ENCODE measurements at places on chromosomes 6 and 20. TPM values are rescaled to one million over a fixed set of nuclear protein-coding genes. Genes with fewer than 3 reads are reported as not detected.

- H3K27ac ChIP-seq, result peak within 1 kb of the TSS; percentile 99
- no peaks in the 10 kb centered on the region for H3K27me3 ChIP-seq
- H3K36me3 ChIP-seq, result no peaks in the 10 kb centered on the region
- H3K4me3 ChIP-seq, result peak within 1 kb of the TSS; percentile 62
- no peak for DNase-seq
Measured at GRCh38 chr6:24719125-24719971, at the start of gene C6orf62. Gene C6orf62 (minus strand): TSS chr6:24719154. CDS start chr6:24718668, 486 bp downstream.

DNA sequence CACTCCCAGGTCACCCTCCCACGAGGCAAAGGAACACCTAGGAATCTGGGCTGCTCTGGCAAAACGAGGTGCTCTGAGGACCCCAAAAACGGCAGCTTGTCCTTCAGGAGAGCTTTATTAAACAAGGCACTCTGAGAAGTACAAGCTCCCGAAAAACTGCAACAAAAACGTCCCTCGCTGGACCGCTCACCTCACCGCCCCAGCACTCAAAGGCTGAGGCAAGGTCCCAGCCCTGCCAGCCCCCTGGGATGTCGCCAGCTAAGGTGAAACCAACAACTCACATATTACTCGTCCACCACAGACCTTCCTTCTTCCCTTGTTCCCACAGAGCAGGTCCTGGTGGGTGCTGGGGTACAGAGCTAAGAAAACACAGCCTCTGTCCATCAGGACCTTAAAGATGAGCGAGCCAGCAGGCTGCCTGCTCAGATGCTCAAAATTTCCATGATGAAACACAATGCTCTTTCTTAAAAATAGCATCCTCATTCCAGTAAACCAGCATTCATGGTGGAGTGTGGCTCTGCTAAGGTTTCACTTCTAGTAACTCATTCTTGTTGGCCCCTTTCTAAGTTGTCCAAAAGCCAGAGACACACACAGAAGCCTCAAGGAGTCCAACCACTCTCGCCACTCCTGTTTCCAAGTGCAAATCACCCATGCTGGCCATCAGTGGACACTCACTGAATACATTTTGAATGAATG is 35.9 kb downstream of the ATP9A start:
- H3K4me3 ChIP-seq, result peak overlapping the region; percentile 7
- H3K27ac ChIP-seq, result peak overlapping the region; percentile 66
- H3K4me1 ChIP-seq, result no peaks in the 10 kb centered on the region
- H3K27me3 ChIP-seq, result no peaks in the 10 kb centered on the region

DNA sequence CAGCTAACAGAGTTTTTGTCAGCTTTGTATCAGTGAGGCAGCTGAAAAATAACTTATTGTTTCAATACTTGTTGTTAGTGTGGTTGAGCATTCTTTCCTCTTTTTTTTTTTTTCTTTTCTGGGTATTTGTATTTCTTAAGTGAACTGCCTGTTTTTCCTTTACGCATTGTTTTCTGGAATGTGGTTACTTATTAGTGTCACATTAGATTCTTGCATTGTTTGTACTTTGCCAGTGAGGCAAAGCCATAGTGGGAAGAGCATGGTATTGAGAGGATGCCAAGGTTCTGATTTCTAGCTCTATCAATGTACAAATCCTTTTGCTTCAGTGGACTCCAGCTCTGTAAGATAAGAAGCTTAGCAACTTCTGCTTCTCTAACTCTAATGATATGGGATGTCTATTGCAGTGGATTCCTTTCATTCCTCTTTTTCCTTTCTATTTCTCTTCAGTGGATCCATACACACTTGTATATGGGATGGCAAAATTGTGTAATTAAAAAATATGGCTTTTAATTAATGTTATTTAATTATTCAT is 3.9 kb downstream of the CDKAL1 start:
- no peak overlapping the region for H3K4me3 ChIP-seq
- no peaks in the 10 kb centered on the region for H3K27me3 ChIP-seq
- no peaks in the 10 kb centered on the region for H3K36me3 ChIP-seq

DNA sequence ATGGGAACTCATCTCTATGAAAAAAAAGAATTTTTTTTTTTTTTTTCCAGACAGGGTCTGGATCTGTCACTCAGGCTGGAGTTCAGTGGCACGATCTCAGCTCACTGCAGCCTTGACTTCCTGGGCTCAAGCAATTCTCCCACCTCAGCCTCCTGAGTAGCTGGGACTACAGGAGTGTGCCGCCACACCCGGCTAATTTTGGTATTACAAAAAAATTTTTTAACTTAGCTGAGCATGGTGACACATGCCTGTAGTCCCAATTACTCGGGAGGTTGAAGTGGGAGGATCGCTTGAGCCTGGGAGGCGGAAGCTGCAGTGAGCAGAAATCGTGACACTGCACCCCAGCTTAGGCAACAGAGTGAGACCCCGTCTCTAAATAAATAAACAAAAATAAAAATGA is 7.5 kb downstream of the DEF6 start:
- H3K36me3 ChIP-seq, result no peaks in the 10 kb centered on the region
- H3K27ac ChIP-seq, result no peak overlapping the region
- DNase-seq, result no peak
- no peaks in the 10 kb centered on the region for H3K4me1 ChIP-seq
- no peaks in the 10 kb centered on the region for H3K27me3 ChIP-seq

DNA sequence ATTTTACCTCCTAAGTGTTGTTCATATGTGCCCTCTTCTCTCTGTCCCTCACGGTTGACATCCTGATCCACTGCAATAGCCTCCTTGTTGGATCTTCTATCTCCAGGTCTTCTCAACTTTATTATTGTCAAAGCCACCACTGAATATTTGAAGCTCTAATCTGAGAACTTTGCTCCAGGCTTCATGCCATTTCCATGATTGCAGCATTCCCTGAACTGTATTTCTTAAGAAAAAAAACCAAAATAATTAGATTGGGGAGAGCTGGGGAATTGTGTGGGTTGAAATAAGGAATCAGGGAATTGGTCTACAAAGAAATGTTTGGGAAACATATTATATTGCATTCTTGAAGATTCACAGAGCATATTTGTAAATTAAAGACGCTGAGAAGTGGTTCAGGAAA is 2.5 kb upstream of the STX7 start:
- no peaks in the 10 kb centered on the region for H3K27me3 ChIP-seq
- DNase-seq, result no peak

DNA sequence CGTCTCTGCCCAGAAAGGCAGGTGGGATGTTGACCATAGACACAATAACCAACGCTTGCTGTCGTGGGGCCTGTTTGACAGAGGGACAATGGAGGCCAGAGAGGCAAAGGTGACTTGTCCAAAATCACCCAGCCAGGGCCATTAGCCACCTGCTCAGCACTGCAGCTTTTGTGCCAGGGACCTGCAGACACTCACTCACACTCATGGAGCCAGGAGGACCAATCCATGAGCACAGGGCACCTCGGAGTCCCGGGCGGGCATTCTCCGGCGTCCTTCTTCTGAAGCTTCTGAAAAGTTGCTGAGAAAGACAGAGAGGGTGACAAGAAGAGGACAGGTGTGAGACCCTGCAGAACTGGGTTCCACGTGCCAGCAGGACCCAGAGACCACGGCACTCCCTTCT is 45.4 kb upstream of the SLCO4A1 start:
- no peaks in the 10 kb centered on the region for H3K36me3 ChIP-seq
- H3K4me1 ChIP-seq, result no peaks in the 10 kb centered on the region
- no peaks in the 10 kb centered on the region for H3K27me3 ChIP-seq
- H3K27ac ChIP-seq, result no peak overlapping the region
- no peak overlapping the region for H3K4me3 ChIP-seq
- DNase-seq, result no peak

Gene SCAF8
- total RNA-seq, result 85.9 TPM

Gene GRM1
- total RNA-seq, result 0.07 TPM

Gene IL20RA
- total RNA-seq, result 6.4 TPM

Gene HLA-DRB1
- total RNA-seq, result 22.1 TPM

All from uterus (tissue), 4 donors.